GM12878 (cell line): ENCODE measurements at places on chromosomes 2 and 18. TPM values are rescaled to one million over a fixed set of nuclear protein-coding genes. Genes with fewer than 3 reads are reported as not detected.

MALL gene
- 0.26 and 0.27 TPM in 2 replicates for total RNA-seq

CXCR1 gene
- total RNA-seq = not detected in 2 replicates

KIF5C gene
- total RNA-seq = 0.37 and 0.49 TPM in 2 replicates

DNA sequence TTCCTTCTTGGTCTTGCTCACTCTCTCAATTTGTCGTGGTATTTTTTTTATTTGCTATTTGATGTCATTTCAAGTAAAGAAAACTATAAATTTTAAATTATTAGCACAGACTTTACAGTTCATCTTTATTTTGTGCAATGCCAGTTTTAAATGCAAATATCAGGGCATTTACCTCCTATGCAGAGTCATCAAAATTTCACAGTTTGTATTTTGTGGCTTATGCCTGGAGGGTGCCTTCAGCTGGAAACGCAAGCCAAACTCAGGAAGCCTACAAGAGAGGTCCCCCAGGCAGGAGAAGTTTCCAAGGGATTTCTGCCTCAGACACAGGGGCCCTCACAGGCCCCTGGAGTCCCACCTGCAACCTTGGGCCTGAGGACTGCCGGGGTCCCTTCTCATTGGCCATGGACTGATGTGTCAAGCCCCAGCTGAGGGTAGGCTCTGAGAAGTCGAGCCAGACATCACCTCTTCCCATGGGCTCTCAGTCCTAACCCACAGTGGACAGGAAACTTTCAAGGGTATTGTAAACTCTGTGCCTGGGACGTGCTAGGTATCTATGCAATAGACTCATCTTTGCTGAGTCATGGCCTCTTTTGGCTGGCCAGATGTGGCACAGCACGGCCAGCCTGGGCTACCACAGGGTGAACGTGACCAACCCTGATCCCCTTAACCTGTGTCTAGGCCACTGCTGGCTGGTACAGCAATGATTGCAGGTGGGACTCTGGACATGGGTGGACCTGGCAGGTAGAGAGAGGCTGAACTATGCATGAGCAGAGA lies 236.5 kb downstream of the CELF4 start:
- no peak for DNase-seq
- H3K27ac ChIP-seq = no peak overlapping the region
- H3K36me3 ChIP-seq = no peaks in the 10 kb centered on the region
- H3K27me3 ChIP-seq = peaks cover 2% of the 10 kb centered on the region
- H3K4me1 ChIP-seq = no peaks in the 10 kb centered on the region
- H3K4me3 ChIP-seq = no peak overlapping the region

- no peak overlapping the region for H3K4me3 ChIP-seq
- H3K4me1 ChIP-seq = no peaks in the 10 kb centered on the region
- no peak overlapping the region for H3K27ac ChIP-seq
- no peaks in the 10 kb centered on the region for H3K36me3 ChIP-seq
- H3K27me3 ChIP-seq = no peaks in the 10 kb centered on the region
- no peak for DNase-seq
These were observed 1071.4 kb upstream of the FAM98A start for GRCh38 chr2:34670482-34670881.

DNA sequence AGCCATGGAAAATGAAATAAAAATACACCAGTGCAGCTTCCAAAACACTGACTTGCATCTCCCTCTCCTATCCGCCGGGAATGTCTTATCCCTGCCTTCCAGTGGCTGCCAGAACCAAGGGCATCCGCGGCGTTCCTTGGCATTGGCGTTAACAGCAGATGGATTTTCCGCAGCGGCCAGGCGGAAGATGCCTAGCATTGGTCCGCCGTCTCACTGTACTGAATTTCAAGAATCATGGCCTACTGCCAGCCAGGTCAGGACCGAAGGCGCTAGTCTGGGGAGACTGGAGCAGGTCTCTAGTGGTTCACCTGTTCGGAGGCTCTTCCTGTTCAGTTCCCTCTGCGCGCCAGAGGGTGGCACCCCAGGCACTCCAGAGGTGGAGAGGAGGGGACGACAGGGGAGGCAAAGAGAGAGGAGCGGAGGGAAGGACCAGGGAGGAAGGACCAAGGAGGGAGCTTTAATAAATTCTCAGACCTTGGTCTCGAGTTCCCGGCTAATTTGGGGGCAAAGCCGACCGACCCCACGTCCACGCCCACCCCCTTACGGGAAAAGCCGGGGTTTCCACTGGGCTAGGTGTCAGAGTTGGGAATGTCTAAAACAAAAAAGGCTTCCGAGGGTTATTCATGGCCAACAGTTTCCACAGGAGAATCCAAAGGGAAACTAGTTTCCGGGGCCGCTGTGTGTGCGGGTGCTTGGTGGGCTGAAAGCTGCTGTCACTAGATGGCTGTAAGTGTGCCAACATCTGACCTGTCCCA lies 3.7 kb upstream of the BCL2L11 start:
- H3K36me3 ChIP-seq = no peaks in the 10 kb centered on the region
- no peak overlapping the region for H3K4me3 ChIP-seq
- peaks cover 38% of the 10 kb centered on the region for H3K4me1 ChIP-seq
- peak; percentile 46 for DNase-seq
- H3K27me3 ChIP-seq = peaks cover 45% of the 10 kb centered on the region

DNA sequence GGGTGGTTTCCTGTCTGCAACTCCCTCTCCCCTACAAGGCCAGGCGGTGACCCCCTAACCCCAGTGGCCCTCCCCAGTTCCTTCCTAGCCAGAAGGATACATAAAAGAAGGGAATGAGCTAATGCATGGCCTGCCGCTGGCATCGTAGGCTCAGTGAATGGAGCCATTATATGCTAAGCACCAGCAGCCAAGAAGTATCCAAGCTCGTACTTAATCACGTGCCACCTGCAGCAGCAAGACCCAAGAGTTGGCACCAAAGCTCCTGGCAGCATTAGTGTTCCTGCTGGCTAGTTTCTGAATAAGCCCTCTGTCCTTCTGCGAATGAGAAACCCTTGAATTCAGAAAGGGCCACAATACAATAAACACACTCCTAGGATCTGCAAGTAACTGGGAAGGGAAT lies 4.3 kb downstream of the DBI start:
- H3K4me3 ChIP-seq = no peak overlapping the region
- no peak overlapping the region for H3K27ac ChIP-seq
- peaks cover 20% of the 10 kb centered on the region for H3K36me3 ChIP-seq
- peaks cover 12% of the 10 kb centered on the region for H3K4me1 ChIP-seq
- DNase-seq = no peak

- H3K36me3 ChIP-seq = no peaks in the 10 kb centered on the region
- DNase-seq = no peak
- H3K27me3 ChIP-seq = no peaks in the 10 kb centered on the region; the same call in 1 of the 2 replicates
- peaks cover 15% of the 10 kb centered on the region for H3K4me1 ChIP-seq
- no peak overlapping the region for H3K27ac ChIP-seq
These were observed 14.2 kb upstream of the SKA1 start for GRCh38 chr18:50360611-50361010.

GRCh38 chr2:174080672-174081121 lies 115.5 kb upstream of the SP3 start:
- H3K27ac ChIP-seq = no peak overlapping the region
- H3K4me1 ChIP-seq = no peaks in the 10 kb centered on the region
- H3K36me3 ChIP-seq = peaks cover 1% of the 10 kb centered on the region; the same call in 1 of the 2 replicates
- no peak overlapping the region for H3K4me3 ChIP-seq
- no peak for DNase-seq
